ENCODE measurements at places on chromosomes 1 and 21. TPM values are rescaled to one million over a fixed set of nuclear protein-coding genes. Genes with fewer than 3 reads are reported as not detected.

GRCh38 chr1:198176179-198176578 lies 19.4 kb downstream of the NEK7 start:
- DNase-seq, result no peak

DNA sequence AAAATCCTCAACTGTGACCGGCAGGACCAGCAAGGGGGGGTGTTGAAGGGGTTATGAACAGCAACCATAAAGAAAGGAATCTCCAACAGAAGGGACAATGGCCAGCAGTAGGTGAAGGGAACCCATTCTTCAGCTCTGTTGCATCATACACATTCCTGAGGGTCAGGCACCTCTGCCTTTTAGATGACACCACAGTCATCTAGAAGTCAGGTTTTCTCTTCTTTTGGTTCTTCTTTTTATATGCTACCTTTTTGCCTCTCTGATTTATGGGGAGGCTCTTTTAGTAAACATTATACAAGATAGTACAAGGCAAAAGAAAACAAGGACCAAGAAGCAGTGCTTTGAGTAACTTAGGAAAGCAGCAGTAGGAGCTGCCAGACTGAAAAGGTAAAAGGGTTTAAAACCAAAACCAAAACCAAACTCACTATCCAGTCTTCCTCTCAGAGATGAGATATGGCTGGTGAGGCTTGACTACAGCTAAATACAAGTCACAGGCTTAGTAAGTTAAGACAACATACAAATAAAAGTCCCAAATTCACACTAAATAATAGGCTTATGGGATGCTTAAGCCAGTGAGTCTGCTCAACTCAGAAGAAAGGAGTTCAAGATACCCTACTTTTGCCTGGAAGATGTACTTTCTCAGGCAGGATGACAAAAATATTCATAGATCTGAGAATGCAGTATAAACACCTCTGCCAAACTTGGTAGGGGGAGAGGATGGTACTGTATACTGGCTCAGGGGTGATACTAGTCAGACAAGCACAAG lies 4.1 kb downstream of the TEX38 start:
- no peak for DNase-seq

The YBEY gene
- 18.6 TPM for total RNA-seq

DNA sequence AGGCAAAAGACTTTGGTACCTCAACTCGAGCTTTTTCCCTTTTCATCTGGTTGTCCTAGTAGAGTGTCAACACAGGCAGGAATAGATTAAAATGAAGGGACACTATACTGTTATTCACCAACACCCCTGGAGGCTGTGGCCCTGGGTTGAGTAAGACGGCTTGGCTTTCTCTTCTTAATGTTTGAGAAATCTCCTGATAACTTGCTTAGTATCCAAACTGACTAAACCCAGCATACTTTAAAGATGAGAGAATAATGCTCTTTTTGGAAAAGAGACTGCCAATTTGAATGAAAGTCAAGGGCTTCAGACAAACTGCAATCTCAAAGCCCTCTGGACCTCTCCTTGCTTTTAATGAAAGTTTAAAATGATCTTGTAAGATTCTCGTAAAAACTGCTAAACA lies 2.6 kb upstream of the SLC30A1 start:
- DNase-seq, result no peak

DNA sequence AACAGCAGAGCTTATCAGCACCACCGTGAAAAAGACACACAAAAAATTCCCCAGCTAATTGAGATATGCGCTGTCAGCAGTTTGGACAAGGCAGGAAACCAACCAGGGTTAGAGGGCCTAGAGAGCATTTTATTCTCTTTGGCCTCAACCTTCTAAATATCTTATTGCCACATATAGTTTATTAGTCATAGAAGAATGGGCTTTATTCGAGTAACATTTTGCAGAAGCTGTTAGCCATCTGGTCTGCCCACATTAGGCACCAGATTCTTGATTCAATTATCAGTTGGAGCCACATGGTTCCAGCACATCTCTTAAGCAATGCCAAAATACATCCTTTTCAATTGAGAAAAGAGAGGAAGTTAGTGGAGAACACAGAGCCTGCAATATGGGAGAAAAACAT lies 109.9 kb upstream of the CXADR start:
- DNase-seq, result no peak

DNA sequence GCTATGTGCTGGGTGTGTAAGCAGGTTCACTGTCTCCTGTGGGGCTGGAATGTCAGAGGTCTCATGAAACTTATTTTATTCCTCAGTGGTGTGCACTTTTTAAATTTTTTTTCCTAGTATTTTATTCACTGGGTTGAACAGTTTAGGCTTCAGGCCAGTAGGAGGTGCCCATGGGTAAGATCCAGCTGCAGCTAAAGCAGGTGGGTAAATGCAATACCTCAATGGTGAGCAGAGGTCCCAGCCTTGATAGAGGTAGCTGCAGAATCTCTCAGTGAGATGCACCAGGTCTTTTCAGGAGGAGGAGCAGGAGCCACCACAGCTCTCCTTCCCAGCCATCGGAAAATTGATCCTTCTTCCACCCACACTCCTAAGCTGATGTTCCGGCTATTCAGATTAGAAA lies 12.6 kb upstream of the OR6N2 start:
- no peak for DNase-seq

DNA sequence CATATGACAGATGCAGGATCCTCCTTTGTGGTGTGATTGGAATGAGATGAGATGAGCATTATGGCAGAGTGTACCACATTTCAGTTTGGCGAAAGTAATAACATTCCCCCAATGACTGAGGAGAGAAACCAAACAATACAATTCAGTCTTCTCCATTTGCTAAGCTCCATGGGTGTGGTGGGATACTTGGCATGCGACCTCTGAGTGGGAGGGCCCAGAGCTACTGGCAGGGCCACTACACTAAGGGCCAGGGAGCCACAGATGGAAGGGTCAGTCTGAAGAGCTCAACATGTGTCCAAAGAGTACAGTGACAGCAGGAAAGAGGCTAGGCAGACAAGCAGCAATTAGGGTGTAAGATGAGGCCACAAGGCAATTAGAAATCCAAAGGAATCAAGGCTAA lies 23.8 kb upstream of the PAXBP1 start:
- DNase-seq, result no peak

DNA sequence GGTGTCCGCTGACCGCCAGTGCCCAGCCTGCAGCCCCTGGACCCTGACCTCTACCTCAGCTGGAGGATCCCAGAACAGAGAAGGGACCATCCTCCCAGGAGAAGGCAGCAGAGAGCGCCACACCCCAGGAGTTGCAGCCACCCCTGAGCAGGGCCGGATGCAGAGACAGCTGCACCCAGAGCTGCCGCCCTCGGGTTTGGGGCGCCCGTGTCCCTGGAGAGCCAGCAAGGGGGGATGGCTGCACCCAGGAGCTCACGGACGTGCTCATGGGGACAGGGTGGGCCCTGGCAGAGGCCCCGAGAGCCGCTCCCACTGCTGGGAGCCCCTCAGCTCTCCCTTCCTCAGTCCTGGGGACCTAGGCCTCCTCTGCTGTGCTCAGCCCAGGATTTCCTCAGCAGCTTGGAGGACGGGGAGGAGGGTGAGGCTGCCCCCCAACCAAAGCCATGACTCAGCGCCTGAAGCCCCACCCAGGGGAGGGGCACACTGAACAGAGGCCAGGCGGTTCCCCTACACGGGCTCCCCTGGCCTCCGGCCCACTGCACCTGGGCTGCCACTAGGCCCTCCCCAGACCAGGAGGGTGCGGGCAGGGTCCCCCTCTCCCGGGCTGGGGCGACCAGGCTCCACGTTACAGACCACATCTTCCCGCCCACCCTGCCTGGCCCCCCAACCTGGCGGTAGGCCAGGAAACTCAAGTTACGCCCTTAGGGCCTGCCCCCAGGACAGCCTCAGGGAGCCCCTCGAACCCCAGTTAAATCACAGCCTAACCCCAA lies 2.2 kb downstream of the ACAP3 start:
- DNase-seq, result peak; percentile 83

DNA sequence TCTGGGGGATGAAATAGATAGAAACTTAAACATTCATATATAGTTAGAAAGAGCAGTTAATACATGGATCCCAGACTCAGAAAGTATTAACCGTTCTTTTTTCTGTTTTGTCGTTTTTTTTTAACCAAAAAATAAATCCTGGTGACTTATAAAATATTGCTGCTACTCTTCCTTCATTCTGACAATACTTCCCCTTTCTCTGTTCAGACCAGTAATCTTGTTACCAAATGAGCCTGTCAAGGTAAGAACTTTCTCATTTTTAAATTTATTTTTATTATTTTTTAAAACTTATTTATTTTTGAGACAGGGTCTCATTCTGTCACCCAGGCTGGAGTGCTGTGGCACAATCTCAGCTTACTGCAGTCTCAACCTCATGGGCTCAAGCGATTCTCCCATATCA lies 13.7 kb downstream of the PTPN22 start:
- no peak for DNase-seq

GRCh38 chr1:64155278-64155677 lies 48.1 kb upstream of the UBE2U start:
- DNase-seq, result no peak

The RSPO1 gene
- not detected for total RNA-seq

DNA sequence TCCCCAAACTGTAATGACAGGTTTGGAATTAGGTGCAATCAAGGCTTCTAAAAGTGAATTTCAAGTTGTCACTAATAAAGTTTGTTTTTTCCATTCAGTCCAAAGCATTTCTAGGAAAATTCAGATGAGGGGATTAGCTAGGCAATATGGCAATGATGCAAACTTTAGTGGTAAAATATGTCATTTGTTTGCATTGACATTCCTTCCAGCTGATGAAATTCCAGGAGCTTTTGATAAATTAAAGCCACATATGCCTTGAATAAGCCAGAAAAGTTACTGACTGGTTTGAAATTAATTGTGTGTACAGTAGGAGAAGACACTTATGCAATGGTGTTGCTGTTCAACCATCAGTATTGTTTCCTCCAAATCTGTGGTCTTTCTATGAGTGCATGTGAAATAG lies 57.8 kb downstream of the MROH9 start:
- no peak for DNase-seq

DNA sequence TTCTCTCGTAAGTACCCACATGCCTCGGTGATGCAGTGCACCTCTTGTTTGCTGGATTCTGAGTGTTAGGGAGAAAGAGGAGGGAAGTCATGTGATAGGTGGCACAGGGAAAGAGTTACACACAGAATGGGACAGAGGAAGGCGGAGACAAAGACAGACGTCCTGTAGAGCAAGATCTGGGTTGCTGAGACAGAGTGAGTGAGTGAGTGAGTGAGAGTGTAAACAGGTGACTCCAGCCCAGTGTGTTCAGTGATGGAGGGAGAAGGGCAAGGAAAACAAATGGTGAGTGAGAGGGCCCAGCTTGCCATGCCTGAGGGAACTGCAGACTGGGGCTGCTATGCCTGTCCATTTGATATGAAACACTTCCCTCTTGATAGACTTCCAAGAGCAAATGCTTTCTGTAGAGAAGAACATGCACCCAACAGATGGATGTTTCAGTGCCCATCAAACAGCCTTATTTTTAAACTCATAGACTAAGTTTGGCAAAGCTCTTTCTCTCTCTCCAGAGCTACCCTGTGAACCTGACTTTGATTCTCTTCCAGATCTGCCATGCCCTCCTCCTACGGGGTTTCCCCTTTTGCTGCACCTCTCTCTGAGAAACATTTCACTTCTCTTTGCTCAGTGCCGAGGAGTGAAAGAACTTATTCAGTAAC lies 209.9 kb upstream of the COA6 start:
- no peak for DNase-seq

DNA sequence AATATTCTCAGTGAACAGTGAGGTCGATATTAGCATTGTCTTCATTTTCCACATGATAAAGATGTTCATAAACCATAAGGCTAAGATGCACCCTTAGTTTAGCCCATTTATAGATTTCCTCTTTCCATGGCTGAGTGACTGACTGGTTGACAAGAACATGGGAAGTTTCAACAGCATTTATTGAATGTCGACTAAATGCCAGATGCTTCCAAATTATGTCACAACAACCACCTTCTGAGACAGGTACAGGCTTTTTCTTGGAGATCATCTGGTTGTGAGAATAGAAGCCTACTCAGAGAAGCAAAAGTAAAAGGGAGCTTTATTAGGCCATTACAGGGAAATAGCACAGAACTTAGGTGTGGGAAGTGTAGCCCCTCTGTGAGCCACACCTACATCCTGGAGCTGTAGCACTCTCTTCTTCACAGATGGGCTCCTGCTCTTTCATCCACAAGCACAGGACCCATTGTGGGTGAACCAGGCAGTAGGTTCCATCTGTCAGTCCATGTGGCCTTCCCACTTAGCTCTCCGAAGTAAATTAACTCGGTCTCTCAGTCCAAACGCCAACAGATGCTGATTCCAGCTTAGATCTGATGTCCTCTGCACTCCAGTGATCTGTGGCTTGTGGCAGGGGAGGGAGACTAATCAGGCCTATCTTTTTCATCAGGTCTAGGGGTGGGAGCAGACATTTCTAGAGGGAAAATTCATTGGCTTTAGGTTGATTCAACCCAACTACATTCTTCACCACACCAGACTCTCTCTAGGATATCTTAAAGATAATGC lies 14.3 kb downstream of the ATP2B4 start:
- no peak for DNase-seq

GRCh38 chr1:9331558-9332346 lies 39.1 kb downstream of the SPSB1 start:
- DNase-seq, result no peak

DNA sequence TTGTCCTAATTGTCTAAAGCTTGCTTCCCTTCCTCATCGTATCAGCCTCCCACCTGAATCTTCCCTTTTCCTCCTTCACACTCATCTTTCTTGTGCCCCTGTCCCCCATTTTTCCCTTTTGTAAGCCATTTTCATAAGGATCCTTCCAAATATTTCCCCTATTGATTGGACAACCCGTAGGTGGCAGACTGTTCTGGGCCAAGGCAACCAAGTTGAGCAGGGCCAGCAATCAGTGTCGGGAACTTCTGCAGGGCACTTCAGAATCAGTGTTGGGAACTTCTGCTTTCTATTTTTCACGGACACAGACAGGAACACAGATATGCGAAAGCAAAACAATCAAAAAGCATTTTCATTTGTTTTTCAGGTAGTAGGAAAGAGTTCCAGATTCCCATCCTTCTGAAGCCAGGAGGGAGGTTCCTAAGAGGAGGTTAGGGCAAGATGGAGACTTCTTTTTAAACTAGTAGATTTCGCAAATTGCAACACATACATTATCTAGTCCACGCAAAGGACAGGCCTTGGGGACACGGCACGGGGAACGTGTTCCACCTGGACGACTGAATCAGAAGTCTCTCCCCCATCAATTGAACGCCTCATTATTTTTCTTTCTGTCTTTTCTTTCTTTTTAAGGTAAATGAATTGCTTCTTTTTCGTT lies 691 bp upstream of the MPZL1 start:
- no peak for DNase-seq

DNA sequence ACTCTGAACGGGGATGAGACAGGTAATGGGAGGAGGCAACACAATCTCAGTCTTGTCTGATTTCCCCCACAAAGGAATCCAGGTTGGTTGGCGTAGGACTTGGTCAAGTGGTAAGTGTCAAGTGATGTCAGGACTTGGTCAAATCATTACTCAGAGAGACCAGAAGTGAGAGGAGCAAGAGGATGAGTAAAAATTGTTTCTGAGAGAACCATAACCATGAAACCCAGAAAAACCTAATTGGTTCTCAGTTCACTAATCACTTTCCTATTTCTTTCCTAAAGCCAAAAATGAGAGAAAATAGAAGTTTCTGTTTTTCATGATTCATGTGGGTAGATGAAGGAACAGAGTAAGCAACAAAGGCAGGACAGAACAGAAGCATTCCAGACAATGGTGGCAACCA lies 5.0 kb downstream of the PHC2 start:
- DNase-seq, result no peak
